ENCODE measurements at places on chromosomes 5 and 9.

- DNase-seq, result no peak
Observed at GRCh38 chr5:135349451-135349850, 49.6 kb downstream of the MACROH2A1 start.

GRCh38 chr5:177524539-177524900, 7.8 kb upstream of the DDX41 start:
- no peak for DNase-seq

- DNase-seq, result no peak
Observed at GRCh38 chr5:6752236-6752635, 39.0 kb downstream of the TENT4A start.

DNA sequence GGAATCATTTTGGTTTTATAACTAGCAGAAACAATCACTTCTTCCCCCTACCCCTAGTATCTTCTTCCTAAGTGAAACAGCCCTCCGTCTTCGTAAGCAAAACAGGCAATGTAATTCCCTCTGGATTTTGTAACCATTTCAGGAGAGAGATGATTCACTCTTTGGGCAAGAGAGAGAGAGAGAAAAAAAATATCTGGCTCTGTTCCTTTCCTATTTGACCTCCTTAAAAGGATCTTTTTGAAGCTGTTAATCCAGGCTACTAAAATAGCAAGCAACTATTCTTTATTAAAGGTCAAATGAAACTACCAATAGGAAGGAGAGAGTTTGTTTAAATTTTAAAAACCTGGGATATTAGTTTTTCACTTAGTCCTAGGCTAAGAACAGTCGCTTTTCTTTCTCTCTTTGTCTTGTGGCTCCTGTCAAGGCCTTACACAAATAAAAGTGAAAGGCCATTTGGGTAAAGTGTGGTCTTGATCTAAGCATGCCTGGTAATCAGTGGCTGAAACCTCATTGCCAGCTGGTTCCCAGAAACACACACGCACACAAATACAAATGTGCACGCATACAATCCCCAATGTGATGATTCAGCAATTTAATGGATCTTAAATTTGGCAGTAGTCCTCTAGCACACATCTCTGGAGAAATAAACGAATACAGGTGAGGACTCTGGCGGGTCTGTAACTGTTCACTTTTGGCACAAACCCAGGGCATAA, 70.2 kb downstream of the PRUNE2 start:
- no peak for DNase-seq

GRCh38 chr9:125296843-125297372, 35.3 kb downstream of the GAPVD1 start:
- no peak for DNase-seq

GRCh38 chr9:129836311-129837007, 1.2 kb downstream of the USP20 start:
- DNase-seq, result no peak

DNA sequence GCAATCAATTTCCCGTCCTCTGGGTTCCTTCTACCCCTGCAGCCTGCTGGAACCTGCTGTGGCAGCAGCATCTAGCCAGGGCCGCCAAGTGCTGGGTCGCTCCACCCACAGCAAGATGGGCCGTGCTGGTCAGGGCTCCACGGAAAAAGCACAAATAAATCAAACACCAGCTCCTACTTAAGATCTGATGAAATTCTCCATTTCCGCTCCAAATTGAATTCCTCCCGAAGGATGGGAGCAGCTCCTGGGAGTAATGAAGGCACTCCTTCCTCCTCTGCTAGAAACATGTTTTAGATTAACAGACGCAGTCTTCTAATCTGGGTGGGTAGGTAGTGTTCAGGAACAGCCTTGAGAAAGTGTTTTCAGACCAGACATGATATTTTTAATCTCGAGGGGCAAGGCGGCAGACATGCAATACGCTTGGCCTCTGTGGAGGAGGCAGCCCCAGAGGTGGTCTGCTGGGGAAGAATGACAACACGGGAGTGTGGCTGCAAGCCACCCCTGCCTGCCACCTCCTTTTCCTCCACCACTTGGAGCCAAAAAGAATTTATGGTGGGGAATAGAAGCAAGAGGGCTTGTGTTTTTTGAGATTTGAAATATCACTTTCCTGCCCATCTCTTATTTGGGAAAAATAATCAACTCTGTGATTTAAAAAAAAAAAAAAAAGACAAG, 194.1 kb downstream of the AOPEP start:
- no peak for DNase-seq

GRCh38 chr5:154630410-154630809, 124.8 kb upstream of the LARP1 start:
- DNase-seq, result no peak

DNA sequence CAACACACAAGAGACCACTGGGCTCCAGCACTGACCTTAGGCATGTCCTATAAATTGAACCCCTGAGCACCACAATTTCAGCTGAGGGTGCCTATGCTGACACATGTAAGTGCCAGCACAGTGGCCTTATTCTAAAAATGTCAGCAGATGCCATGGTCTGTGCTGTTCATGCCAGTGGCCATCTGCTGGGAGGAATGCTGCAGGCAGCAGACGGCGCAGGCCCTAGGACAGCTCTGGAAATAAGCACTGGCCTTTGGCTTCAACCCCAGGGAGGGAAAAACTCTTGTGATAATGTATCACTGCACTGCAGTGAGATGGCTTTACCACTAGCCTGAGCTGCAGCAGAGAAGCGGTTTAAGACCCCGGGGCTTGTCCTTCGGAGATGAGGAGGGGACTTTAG, 98.5 kb downstream of the SYK start:
- no peak for DNase-seq

- DNase-seq, result no peak
Observed at GRCh38 chr5:24161559-24161958, 483.2 kb downstream of the CDH10 start.

- DNase-seq, result no peak
Observed at GRCh38 chr5:98391921-98392625, 381.4 kb upstream of the RGMB start.

DNA sequence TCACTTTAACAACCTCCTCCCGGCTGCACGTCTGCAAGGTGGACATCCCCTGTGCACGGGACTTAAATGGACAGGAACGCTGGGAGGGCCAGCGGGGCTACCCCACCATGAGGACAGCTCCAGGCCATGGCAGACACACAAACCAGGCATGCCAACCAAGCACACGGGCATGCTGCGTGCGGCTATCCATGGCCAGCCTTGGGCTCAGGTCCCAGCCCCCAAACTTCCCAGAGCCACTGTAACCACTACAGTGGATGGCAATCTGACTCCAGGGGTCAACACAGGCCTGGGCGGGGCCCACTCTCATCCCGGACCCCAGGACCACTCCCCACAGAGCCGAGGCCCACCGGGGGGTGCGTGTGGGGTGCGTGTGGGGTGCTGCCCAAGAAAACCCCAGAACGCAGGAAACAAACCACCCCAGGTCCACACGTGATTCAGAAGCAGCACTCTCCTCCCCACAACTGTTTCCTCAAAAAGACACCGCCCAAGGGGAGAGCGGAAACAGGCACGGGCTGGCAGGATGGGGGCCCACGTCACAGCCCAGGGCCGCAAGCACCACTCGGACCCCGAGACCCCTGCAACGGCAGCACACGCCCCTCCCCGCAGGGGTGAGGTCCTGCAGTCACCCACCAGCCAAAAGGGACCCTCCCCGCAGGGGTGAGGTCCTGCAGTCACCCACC, 7.4 kb downstream of the SLC12A7 start:
- no peak for DNase-seq

DNA sequence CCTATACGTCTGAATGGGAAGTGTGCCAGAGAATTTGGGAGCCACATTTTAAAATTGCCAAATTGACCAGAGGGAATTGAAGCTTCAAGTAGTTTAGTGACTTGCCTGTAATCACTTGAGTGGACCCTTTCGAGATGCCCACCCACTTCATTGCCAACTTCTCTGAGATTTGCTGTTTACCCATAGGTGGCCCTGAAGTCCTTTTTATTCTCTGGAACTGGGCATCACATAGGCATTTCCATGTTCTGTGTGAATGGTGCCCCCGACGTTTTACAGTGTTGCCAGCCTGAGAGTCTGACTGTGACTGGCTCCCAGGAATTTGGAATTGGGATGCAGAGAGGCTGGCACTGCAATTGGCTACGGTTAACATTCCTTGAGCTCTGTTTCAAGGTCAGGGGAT, 158.6 kb downstream of the SEMA6A start:
- DNase-seq, result no peak

- DNase-seq, result no peak
Observed at GRCh38 chr5:773517-774264, 10.8 kb downstream of the ZDHHC11B start.

DNA sequence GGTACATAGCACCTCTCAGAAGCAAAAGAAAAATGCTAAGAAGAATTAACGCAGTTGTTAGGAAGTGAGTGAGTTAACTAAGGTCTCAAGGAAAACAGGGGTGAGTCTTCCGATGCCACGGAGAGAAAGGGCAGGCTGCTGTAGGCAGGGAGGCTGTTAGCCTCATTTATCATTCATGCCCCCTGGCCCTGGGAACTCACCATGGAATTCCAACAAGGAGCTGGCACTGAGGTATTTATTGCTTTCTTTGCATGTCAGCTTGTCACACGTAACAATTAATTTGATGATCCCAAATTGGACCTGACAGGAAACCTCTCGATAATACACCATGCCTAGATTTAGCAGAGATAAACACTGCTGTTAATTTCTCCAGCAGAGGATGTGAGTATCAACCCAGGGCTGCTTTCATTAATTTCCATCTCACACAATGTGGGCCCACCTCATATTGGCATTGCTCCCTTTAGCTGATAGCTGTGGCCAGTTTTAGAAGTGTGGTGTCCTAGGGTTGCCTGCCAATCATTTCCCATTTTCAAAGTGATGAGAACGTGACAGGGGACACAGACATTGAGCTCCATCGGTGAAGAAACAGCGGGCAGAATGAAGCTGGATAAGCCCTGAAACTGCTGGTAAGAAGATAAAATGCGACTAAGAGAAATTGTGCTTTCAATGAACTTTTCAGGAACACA, 45.3 kb downstream of the DAP start:
- DNase-seq, result no peak

- DNase-seq, result no peak
Observed at GRCh38 chr5:169114466-169115065, 186.4 kb downstream of the SLIT3 start.

GRCh38 chr5:108687595-108688200, 60.0 kb upstream of the FER start:
- DNase-seq, result no peak

DNA sequence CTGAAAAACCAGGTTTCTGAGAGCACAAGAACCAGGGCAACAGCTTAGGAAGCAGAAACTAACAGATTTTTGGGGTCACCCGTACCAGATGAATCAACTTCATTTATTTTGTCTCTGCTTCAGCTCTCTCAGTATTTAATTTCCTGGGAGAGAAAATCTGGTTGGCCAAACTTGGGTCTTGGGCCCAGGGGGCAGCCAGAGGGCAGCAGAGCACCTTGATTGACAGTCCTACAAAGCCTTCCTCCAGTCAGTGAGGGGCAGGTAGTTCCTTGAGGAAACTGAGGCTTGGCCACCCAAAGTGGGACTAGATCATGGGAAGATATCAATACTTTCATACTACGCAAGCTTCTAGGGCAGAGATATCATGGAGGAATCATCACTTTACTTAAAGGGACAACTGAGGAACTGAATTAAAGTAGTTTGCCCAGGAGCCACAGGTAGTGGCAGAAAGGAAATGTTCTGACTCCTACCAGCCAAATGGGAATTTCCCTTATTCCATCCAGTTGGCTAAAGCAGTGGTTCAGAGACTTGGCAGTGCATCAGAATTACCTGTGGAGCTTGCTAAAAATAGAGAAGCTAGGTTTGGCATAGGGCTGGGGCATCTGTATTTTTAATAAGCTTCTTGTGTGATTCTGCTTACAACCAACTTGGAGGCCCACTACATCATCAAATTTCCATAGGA, 21.5 kb upstream of the ARHGAP26 start:
- DNase-seq, result no peak

- DNase-seq, result no peak
Observed at GRCh38 chr5:169128679-169129078, 172.3 kb downstream of the SLIT3 start.

- no peak for DNase-seq
Observed at GRCh38 chr9:4327504-4328191, 27.8 kb upstream of the GLIS3 start.

GRCh38 chr9:92749071-92749933, 15.3 kb downstream of the BICD2 start:
- DNase-seq, result no peak

GRCh38 chr9:106869458-106869857, 6.5 kb downstream of the ZNF462 start:
- no peak for DNase-seq

DNA sequence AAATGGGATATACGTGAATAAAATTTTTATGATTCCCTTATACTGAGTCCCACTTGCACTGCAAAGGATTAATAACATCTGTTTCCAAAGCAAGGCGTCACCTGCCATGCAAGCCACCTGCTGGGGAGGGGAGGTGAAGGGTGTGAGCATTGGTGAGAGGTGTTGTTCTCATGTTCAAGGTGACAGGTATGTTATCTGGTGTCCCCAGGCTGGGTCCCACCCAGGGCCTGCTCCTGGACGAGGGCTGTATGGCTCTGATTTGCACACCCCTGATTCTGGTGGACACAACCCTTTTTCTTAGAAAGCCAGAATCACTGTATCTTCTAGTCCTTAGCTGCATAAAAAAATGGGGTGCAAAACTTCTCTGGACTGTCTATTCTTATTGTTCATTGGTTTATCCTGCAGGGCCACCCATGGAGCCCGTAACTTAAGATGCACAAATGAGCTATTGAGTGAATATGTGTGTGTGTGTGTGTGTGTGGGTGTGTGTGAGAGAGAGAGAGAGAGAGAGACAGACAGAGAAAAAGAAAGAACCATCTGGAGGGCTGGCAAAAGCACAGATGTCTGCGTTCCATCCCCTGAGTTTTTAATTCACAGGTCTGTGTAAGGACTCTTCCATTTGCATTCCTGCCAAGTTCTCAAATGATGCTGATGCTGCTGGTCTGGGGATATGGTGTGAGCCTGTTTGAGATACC, 53.7 kb downstream of the SYK start:
- DNase-seq, result no peak

DNA sequence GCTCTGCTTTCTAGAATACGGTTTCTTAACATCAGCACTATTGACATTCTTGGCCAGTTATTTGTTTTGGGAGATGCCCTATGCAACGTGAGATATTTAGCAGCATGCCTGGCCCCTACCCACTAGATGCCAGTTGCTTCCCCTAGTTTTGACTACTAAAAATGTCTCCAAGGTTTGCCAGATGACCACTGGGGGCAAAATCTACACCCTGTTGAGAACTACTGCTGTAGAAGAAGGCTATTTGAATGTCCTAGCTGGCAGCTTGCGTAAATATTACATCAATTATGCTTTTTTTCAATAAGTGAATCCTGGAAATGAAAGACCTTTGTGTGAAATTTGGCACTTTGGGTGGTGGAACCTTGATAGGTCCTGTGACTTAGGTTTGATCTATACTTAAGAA, 5.0 kb downstream of the NCBP1 start:
- DNase-seq, result no peak
